ENCODE measurements at places on chromosomes 3 and 15. TPM values are rescaled to one million over a fixed set of nuclear protein-coding genes. Genes with fewer than 3 reads are reported as not detected.

CLDN16 gene
- total RNA-seq, result not detected

DNA sequence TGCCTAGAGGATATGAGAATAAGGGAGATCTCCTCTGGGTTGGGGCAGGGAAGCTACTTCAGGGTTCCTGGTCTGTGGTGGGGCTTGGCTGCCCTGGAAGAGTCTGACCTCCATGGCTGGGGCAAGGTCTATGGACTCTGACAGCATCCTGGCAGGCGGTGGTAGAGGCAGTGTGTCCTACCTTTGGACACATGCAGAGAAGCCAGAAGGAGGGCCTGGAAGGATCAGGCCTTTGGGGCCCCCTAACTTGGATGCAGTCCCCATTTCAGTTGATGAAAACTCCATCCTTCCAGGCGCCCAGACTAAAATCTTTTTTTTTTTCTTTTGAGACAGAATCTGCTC lies 10.4 kb downstream of the SPTBN5 start:
- H3K27me3 ChIP-seq, result peaks cover 34% of the 10 kb centered on the region
- H3K36me3 ChIP-seq, result no peaks in the 10 kb centered on the region
- H3K4me1 ChIP-seq, result peaks cover 8% of the 10 kb centered on the region
- DNase-seq, result no peak

GRCh38 chr3:47161983-47162696 lies 1.8 kb downstream of the SETD2 start:
- no peaks in the 10 kb centered on the region for H3K27me3 ChIP-seq
- peaks cover 52% of the 10 kb centered on the region for H3K4me1 ChIP-seq
- no peak for DNase-seq
- H3K4me3 ChIP-seq, result peak overlapping the region; percentile 98

DNA sequence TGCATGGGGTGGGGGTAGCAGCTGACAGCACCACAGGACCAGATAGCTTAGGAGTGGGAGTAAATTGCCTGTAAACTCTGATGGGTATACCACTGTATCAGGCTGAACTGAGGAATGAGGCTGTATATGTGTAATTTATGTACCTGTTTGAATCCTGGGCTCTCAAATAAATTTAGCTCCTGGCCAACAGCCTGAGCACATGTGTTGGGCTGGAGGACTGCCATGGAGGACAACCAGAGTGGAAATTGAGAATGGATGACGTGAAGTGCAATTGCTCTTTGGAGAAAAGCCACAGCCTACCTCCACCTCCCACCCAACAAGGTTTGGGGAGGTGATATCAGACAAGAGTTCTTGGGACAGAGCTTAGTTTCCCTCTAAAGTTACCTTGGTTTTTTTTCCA lies 328.6 kb upstream of the PROK2 start:
- no peak overlapping the region for H3K4me3 ChIP-seq
- DNase-seq, result no peak
- no peaks in the 10 kb centered on the region for H3K4me1 ChIP-seq

DNA sequence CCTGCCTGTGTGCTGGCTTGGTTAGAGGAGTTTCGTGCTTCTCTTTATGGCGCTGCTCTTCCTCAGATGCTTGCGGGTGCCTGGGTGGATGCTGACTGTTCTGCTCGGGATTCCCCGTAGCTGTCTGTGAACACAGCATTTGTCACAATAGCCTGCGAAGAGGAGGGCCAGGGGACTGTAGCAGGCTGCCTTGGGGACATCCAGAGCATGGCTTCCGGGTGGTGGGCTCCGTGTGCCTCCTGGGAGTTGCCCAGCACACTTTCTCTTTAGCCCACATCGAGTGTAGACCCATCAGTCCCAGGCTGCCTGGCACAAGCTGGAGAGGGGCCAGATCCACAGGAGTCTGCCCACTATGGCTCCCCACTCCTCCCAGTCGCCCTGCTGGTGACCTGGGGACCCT lies 22.4 kb downstream of the LRRK1 start:
- H3K4me3 ChIP-seq, result no peak overlapping the region
- no peaks in the 10 kb centered on the region for H3K36me3 ChIP-seq
- no peaks in the 10 kb centered on the region for H3K27me3 ChIP-seq
- no peak overlapping the region for H3K27ac ChIP-seq
- no peak for DNase-seq
